ENCODE measurements at places on chromosomes 16 and 17. TPM values are rescaled to one million over a fixed set of nuclear protein-coding genes. Genes with fewer than 3 reads are reported as not detected.

GABARAP gene
- 855 TPM for polyA plus RNA-seq

RPH3AL gene
- polyA plus RNA-seq = 27.1 TPM

CDH5 gene
- polyA plus RNA-seq = 8.9 TPM

SSTR5 gene
- polyA plus RNA-seq = not detected

KCNH6 gene
- not detected for polyA plus RNA-seq

PRRT2 gene
- 0.22 TPM for polyA plus RNA-seq

KRT28 gene
- not detected for polyA plus RNA-seq

FOXN1 gene
- not detected for polyA plus RNA-seq

MT1F gene
- 20.1 TPM for polyA plus RNA-seq

PITPNM3 gene
- polyA plus RNA-seq = 63.3 TPM

CARD14 gene
- 2.4 TPM for polyA plus RNA-seq

TOM1L1 gene
- polyA plus RNA-seq = 2.3 TPM

AP2B1 gene
- polyA plus RNA-seq = 22.1 TPM

TMED6 gene
- polyA plus RNA-seq = 1.2 TPM

MT1G gene
- polyA plus RNA-seq = 12.1 TPM

DHRS13 gene
- polyA plus RNA-seq = 12.6 TPM

WDR59 gene
- 18.1 TPM for polyA plus RNA-seq

EVI2A gene
- 46.8 TPM for polyA plus RNA-seq

PERCC1 gene
- polyA plus RNA-seq = 0.11 TPM

NOS2 gene
- 0.10 TPM for polyA plus RNA-seq

FAM171A2 gene
- polyA plus RNA-seq = 0.33 TPM

ABCC12 gene
- polyA plus RNA-seq = not detected

XAF1 gene
- polyA plus RNA-seq = 31.4 TPM

NMT1 gene
- 58.7 TPM for polyA plus RNA-seq

GPRC5C gene
- polyA plus RNA-seq = 19.7 TPM

GGT6 gene
- 0.03 TPM for polyA plus RNA-seq

SLC46A1 gene
- 2.3 TPM for polyA plus RNA-seq

RNF222 gene
- 0.05 TPM for polyA plus RNA-seq

TPSG1 gene
- not detected for polyA plus RNA-seq

KIF18B gene
- polyA plus RNA-seq = 1.2 TPM

ZP2 gene
- not detected for polyA plus RNA-seq

CTRB1 gene
- polyA plus RNA-seq = 0.59 TPM

LDHD gene
- polyA plus RNA-seq = 1.1 TPM

VWA3A gene
- 0.20 TPM for polyA plus RNA-seq

TAT gene
- polyA plus RNA-seq = 0.08 TPM

ESRP2 gene
- 0.16 TPM for polyA plus RNA-seq

RNF43 gene
- 0.63 TPM for polyA plus RNA-seq

DHRS7B gene
- 13.6 TPM for polyA plus RNA-seq

ICAM2 gene
- 108 TPM for polyA plus RNA-seq

CTRB2 gene
- 0.58 TPM for polyA plus RNA-seq

MYCBPAP gene
- 0.16 TPM for polyA plus RNA-seq

SOST gene
- polyA plus RNA-seq = not detected

KRT16 gene
- polyA plus RNA-seq = not detected

LRRC45 gene
- 23.4 TPM for polyA plus RNA-seq

MAPT gene
- 0.20 TPM for polyA plus RNA-seq

MAP2K4 gene
- 9.3 TPM for polyA plus RNA-seq

KRT31 gene
- not detected for polyA plus RNA-seq

CACNA1H gene
- 0.39 TPM for polyA plus RNA-seq

PDE6G gene
- 27.0 TPM for polyA plus RNA-seq

XYLT1 gene
- polyA plus RNA-seq = 2.1 TPM

ARL5C gene
- polyA plus RNA-seq = not detected

MGAT5B gene
- 0.58 TPM for polyA plus RNA-seq

PLA2G10 gene
- polyA plus RNA-seq = not detected

ZFHX3 gene
- polyA plus RNA-seq = 0.47 TPM

ZG16B gene
- polyA plus RNA-seq = 1.6 TPM

CISD3 gene
- polyA plus RNA-seq = 24.0 TPM

FADS6 gene
- 0.13 TPM for polyA plus RNA-seq

LIG3 gene
- 9.1 TPM for polyA plus RNA-seq

Measured in spleen (tissue), 13 donors.